ENCODE measurements at places on chromosomes 1 and 21.
A peak's percentile ranks its signal among the peaks of the same experiment; 100 is the strongest.

DNA sequence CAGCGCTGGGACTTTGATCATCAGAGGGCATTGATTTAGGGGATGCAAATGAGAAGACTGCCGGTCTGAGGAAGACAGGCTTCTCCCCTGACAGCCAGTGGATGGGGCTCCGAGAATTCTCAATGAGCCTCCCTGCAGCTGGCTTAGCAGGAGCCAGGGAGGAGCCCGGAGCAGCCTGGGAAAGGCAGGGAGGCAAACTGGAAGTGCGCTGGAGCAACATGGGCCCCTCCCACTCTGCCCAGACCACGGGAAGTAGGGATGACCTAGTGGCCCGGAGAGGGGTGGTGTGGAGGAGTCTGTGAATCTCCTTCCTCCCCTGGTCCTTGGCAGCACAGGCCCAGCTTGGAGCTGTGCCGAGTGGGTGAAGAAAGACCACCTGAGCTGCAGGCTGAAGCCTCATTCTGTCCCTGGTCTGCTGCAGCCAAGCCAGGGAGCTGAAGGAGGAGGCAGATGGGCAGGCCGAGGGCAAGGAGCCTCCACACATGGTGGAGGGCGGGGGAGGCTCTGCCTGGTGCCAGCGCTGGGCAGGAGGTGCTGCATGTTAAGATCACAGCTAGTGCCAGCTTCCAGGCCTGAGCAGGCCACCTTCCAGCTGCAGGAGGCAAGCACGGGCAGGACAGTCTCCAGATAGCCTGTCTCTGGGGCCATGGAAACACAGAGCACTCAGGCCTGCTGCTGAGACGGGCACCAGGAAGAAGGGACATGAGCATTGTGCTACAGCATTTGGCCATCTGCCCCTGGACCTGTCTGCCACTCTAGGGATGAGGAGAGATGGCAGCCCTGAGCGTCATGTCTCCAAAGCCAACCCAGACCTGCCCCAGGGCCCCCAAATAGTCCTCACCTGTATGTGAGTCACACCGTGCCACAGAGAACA, 12.2 kb upstream of the CLSTN1 start:
- peak; percentile 73 for DNase-seq

GRCh38 chr1:28518745-28519341, 13.0 kb downstream of the RCC1 start:
- no peak for DNase-seq

DNA sequence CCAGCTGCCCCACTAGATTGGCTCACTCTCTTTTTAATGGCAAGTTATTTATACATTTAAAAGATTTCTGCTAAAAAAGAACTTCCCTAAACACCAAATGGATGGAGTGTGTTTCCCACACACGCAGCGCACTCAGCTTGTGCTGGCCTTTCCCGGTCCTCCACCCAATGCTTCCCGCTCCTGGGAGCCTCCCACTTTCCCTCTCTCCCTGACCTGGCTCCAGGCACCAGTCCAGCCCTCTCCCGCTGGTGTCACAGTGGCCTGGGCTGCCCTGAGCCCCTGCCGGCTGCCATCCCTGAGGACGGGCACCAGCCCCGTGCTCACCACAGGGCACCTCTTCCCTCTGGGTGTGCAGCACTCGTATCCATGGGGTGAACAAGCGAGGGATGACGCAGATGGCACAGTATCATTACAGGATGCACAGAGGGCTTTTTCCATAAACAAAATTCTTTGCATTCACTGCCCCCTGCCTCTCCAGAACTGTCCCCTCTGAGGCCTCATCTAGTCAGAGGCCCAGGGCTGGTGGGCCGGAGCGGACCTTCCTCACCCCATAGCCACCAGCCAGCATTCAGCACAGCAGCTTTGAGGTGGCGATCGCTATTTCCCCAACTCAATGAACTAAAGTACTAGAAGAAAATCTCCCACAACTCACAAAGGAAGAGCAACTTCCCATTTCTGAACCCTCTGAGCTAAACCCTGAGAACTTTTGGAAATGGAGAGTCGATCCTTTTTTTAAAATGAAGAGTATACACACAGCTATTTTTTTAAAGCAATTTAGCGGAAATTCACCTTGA, 68.5 kb downstream of the SLC37A1 start:
- DNase-seq = no peak

GRCh38 chr1:160779626-160780397, 16.2 kb upstream of the LY9 start:
- no peak for DNase-seq

- no peak for DNase-seq
Measured at GRCh38 chr1:246092136-246092535, 414.9 kb downstream of the SMYD3 start.

- no peak for DNase-seq
Measured at GRCh38 chr1:67169496-67169895, 3.2 kb downstream of the IL23R start.

GRCh38 chr1:182570611-182570970, 18.5 kb downstream of the RNASEL start:
- no peak for DNase-seq

GRCh38 chr1:3940081-3940753, 40.1 kb upstream of the C1orf174 start:
- DNase-seq = peak; percentile 57

- no peak for DNase-seq
Measured at GRCh38 chr1:203286161-203286984, 18.9 kb upstream of the BTG2 start.

- DNase-seq = peak; percentile 68
Measured at GRCh38 chr1:18458133-18459092, 22.3 kb upstream of the KLHDC7A start.

DNA sequence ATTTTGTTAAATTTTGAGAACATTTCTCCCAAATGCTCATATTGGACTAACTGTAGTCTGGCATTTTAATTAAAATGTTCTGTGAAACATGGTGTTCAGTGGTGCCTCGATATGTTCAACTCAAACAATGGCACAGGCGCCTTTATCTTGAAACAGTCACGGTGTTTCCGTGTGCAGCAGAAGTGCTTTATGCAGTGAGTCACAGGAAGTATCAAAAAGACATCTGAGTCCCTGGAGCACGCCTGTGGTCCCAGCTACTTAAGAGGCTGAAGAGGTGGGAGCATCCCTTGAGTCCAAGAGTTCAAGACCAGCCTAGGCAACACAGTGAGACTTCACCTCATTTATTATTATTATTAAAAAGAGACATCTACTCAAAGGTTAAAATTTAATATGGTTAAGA, 52.2 kb downstream of the GREM2 start:
- DNase-seq = no peak

DNA sequence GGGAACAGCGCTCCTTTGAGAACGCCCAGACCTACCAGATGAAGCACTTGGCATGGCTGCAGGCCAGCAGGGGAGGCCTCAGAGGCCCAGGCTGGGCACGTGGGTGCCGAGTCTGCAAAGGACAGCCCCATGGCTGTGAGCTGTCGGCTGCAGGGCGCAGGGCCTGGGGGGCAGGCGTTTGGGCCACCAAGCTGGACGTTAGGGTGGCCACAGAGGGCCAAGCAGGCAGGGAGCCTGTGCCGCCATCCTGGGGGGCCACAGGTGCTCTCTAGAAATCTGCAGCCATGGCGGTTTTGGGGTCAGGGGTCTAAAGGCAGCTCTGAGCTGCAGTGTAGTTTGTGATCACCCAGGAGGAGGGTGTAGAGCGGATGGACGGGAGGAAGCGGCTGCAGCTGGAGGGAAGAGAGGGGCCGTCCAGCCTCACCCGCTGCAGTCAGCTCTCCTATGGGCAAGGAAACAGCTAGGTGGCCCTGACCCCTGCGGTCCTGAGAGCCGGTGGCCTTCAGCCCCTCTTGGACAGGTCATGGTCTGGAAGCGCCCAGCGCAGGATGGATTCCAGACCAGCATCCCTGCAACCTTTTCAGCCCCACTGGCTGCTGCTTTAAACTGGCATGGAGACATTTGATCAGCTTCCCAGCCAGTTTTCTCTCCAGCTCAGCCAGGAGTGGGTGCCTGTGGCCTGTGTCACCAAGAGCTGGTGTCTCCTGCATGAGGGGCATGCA, 11.0 kb downstream of the IBA57 start:
- no peak for DNase-seq

- DNase-seq = peak; percentile 62
Measured at GRCh38 chr1:179781962-179782361, 38.9 kb downstream of the FAM163A start.

DNA sequence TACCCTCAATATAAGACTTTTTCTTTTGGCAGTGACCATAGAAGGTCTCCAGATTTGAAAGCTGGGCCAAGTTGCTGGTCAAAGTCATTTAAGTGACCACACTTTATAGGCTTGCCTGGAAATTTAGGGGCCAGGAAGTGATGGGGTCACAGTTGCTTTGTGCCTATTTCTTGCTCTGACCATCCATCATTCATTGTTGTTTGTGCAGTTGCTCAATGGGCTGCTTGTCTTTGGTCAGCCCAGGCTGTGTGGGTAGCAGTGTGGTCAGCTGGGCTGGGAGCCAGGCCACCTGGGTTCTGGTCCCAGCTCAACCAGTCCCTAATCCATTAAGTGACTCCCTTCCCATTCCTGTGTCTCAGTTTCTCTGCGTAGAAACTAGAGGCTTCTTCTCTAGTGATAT, 2.1 kb upstream of the OTUD7B start:
- no peak for DNase-seq

- no peak for DNase-seq
Measured at GRCh38 chr1:159011751-159012150, 2.0 kb downstream of the IFI16 start.

GRCh38 chr1:910311-910880, 13.3 kb upstream of the SAMD11 start:
- peak; percentile 53 for DNase-seq

- no peak for DNase-seq
Measured at GRCh38 chr1:205048382-205048781, 5.4 kb downstream of the CNTN2 start.

GRCh38 chr1:92587445-92587844, 100.7 kb upstream of the GFI1 start:
- no peak for DNase-seq

- no peak for DNase-seq
Measured at GRCh38 chr1:57578099-57578498, 154.2 kb upstream of the DAB1 start.

GRCh38 chr1:111842411-111842810, 86.7 kb downstream of the DDX20 start:
- no peak for DNase-seq

DNA sequence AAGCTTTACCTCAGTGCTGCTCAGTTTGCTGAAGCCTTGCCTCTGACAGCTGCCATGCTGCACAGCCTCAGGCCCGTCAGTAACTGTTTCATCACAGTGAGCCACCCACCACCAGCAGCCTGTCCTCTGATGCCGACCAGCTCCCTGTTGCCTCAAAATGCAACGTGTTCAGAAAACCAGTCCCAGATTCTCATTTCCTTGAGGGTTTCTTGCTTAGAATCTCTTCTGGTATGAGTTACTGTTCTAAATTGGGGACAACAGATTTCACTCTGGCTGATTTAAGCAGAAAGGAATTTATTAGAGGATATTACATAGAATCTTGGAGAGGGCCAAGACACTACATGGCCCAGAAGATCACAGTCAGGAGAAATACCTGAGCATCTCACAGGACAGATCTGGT, 11.0 kb downstream of the UBL4B start:
- no peak for DNase-seq

DNA sequence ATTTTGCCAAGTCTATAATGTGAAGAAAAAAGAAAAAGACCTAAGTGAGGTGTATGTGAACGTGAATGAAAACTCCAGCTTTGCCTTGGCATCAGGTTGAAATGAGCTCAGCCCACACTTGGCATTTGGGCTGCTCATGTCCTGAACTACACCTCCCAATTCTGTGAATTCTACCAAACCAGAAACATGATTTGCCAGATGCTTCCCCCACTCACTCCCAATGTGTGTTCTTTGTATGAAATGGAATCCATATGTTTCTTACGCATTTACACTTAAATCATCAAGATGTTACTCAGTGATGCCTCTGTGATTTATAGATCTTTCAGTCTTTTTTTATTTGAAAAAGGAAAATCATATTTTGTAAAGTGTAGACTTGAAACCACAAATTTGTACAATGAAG, 32.8 kb upstream of the RUNX1 start:
- DNase-seq = no peak

GRCh38 chr21:41425954-41426675, at the start of gene MX1:
Gene MX1 (plus strand): TSS chr21:41426239. CDS start chr21:41432071, 5,832 bp downstream.
- DNase-seq = peak; percentile 74

DNA sequence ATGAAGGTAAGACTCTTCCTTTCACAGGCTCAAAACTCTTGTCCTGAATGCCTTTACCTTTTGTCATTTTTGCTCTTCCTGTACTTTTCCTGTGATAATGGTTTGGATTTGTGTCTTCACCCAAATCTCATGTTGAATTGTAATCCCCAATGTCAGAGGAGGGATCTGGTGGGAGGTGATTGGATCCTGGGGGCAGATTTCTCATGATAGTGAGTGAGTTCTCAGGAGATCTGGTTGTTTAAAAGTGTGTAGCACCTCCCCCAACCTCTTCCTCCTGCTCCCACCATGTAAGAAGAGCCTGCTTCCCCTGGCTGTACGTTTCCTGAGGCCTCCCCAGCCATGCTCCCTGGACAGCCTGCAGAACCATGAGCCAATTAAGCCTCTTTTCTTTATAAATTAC, 75.5 kb downstream of the DDX20 start:
- DNase-seq = no peak

DNA sequence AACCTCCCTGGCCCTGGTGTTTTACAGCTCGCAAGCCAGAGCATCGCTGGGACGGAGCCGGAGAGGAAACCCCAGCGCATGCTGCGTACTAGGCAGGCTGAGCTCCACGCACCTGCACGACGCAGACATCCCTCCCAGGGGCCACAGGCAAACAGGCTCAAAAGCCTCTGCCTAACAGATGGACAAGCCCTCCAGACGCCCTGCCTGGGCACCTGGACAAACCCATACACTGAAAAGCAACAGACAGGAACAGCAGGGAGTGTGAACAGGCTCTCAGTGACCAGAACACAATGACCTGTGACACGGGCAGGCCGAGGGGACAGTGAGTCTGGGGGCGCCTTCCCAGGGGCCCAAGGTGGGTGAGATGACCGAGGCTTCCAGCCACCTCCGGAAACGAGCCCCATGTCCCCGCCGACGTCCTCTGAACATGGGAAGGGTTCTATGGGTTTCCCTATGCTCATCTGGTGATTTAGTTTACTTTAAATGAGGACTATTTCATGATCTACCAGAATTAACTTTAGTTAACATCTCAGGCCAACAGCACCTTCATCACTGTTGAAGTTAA, 40.3 kb downstream of the NPHP4 start:
- DNase-seq = no peak

DNA sequence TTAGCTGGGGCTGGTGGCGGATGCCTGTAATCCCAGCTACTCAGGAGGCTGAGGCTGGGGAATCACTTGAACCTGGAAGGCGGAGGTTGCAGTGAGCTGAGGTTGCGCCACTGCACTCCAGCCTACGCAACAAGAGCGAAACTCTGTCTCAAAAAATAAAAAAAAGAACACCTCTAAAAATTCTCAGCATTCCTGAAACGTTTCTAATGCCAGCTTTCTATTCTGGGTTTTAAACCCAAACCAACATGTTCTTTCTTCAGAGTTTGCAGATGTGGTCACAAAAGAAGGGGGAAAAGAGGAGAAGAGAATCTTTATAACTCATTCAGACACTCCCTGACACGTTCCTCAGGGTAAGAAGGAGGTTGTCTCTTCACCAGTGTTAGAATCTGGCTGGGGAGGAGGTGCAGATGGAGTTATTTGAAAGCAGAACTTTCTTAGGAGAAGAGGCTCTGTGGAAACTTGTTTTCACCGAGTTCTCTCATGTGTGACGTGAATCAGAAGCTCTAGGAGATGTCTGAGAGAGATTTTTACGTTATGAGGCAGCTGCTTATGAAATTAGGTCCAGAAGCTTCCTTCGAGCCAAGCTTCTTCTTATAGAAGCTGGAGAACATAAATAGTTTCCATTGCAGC, 17.8 kb upstream of the CNR2 start:
- no peak for DNase-seq

GRCh38 chr1:19620786-19621185, 23.3 kb upstream of the NBL1 start:
- no peak for DNase-seq
